ENCODE measurements at places on chromosomes 3 and 15.

DNA sequence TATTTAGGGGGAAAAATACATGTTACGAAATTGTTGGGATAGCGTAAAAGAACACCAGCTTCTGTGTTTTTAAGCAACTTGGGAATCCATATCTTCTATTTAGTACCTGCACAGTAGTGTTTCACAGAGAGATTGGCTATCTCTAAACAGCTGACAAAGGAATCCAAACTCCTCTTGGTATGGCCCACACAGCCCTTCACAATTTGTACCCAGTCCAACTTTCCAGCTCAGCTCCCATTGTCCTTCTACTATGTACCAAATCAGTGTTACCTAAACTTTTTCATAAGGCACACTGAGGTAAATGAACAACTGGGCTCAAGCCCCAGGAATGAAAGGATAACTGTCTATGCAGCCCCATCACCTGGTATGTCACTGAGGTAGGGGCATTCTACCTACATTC, 61.9 kb downstream of the TNIK start:
- no peak for DNase-seq

DNA sequence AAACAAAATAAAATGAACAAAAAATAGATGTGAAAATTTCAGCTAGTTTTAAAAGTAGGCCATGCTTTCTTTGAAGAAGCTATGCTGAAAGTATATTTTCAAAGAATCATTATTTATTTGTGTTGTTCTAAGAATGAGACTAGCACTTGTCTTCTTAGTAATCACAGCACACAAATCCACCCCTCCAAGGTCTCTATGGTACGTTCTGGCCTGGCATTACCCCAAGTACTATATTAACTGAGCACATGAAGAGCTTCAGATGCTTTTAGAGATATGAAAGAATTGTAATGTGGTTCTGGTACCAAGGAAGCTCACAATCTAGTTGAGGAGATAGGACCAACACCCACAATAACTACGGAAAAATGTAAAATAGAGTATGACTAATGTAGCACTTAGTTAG, 416.5 kb downstream of the PLCL2 start:
- DNase-seq, result no peak

GRCh38 chr15:68930268-68931022, at the start of gene SPESP1:
SPESP1 (plus strand) TSS chr15:68930525; CDS start chr15:68930654, 129 bp downstream.
- peak; percentile 44 for DNase-seq

DNA sequence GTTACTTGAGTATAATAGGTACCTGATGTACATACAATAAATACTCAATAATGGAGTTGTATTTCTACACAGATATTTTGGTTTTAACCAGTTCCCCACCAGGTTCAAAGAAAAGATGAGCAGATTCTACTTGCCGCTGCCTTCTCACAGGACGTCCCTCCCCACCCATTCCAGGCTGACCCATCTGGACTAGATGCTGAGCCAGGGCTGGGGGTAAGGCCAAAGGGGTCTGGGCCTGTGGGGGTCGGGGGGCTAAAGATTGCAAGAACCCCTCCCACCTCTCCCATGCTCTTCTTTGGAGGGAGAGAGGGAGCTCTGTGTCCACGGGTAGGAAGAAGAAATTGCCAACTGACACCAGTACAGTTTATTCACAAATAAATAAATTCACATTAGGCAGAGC, 1.5 kb downstream of the MESP1 start:
- no peak for DNase-seq

GRCh38 chr15:63466378-63467192, 37.8 kb upstream of the USP3 start:
- DNase-seq, result peak; percentile 41

DNA sequence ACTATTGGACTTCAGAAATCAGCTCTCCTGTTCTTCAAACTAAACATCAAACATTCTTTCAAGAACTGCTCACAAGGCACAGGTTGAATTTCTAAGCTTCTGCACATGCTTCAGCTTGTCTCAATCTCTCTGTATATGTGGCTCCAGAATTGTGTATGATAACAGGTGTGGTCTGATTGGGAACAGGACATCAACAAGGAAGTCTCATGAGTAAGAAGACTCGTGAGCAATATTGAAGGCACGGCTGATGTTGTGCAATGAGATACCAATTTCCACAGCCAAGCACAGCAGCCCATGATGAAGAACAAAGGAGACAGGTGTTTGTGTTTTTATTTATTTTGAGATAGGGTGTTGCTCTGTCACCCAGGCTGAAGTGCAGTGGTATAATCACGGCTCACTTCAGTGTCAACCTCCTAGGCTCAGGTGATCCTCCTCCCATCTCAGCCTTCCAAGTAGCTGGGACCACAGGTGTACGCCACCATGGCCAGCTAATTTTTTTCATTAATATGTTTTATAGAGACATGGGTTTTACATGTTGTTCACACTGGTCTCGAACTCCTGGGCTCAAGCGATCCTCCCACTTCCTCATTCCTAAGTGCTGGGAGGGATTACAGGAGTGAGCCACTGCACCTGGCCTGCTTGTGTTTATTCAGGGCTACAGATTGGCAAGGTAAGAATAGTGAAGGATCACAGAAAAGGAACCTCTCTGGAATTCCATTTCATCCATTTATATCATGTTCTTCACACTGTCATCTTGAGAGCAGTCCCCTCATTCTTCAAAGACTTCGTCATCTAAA, 32.2 kb upstream of the ABHD17C start:
- DNase-seq, result no peak

- no peak for DNase-seq
Measured at GRCh38 chr3:73188707-73189106, 127.2 kb downstream of the EBLN2 start.

- no peak for DNase-seq
Measured at GRCh38 chr3:28343144-28343543, 5.4 kb upstream of the ZCWPW2 start.

DNA sequence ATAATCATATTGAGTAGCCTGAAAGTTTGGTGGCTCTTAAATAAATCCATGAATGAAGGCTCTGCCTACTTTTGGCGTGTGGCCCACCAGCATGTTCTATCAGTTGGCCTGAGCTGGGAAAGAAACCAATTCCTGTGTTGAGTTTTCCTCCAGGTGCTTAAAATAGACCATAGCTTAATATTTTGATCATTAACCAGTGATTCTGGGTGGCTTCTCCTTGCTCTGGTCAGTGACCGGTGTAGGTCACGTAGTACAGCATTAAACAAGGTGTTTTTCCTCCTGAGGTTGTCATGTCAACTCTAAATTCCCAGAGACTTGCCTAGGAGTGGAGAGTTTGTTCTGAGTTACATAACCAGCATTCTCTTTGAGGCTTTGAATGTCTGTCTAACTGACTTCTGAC, 1.3 kb downstream of the HHLA2 start:
- no peak for DNase-seq

DNA sequence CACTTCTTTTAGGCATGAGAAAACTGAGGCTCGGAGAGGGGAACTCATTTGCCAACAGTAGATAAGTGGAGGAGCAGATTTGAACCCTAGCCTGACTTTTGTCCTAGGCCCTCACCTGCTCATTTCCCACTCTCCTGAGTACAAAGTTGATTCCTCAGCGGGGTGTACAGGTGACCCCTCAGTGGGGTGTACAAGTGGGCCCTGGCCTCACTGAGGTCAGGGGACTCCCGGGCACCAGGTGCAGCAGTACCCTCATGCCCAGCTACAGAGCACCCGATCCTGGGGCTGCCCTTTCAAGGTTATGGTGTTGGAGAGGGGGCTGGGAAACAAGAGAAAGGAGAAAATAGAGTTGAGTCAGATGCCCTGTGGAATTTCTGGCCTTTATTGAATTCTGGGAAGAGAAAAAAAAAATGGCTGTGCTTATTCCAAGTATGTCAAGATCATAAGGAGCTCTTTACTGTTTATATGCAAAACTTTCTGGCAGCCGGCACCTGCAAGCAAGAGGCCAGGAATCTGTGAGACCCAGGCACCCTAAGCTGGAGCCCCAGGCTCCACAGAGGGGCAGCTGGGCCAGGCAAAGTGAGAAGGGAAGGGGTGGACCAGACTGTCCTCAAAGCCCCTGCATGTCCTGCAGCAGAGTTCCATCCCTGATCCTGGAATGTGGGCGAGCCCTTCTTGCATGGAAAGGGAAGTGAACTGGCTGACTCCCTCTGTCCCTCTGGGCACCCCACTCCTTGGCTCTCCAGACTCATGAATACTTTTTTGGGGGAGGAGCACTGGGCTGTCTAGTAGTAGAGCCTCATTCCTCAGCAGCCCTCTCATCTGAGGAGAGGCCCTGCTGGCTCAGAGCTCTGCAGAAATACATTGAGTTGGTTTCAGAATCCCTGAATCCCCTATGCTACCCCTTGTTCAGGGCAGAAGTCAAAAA, 43.1 kb downstream of the AMOTL2 start:
- no peak for DNase-seq

- no peak for DNase-seq
Measured at GRCh38 chr3:191240486-191240885, 41.4 kb downstream of the OSTN start.

GRCh38 chr3:16474920-16475319, 38.6 kb downstream of the RFTN1 start:
- DNase-seq, result no peak

DNA sequence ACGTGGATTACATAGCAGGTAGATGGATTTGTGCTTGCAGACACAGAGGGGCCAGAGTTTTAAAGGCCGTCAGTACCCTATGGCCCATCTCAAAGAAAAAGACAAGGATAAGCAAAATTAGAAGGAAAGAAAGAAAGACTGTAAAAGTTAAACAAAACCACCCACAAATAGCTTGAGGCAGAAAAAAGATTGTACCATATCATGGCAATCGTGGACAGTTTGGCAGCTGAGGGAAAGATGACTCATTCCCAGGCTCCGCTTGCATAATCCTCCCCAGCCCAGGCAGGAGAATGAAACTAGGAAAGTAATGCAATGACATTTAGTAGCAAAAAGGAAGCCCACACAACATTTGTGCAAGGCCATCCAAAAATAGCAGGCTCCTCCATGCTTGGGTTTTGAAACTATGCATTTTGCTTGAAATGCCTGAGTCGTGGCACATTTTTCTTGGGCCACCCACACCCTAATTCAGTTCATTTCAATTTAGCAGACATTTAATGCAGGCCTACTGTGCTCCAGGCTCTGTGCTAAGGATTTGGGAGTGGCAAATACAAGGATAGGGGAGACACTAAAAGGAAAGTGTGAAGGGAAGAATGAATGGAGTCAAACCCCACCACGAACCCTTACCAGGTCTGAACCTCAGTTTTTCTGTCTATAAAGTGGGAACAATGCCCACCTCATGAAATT, 40.9 kb upstream of the SMAD3 start:
- DNase-seq, result peak; percentile 64

DNA sequence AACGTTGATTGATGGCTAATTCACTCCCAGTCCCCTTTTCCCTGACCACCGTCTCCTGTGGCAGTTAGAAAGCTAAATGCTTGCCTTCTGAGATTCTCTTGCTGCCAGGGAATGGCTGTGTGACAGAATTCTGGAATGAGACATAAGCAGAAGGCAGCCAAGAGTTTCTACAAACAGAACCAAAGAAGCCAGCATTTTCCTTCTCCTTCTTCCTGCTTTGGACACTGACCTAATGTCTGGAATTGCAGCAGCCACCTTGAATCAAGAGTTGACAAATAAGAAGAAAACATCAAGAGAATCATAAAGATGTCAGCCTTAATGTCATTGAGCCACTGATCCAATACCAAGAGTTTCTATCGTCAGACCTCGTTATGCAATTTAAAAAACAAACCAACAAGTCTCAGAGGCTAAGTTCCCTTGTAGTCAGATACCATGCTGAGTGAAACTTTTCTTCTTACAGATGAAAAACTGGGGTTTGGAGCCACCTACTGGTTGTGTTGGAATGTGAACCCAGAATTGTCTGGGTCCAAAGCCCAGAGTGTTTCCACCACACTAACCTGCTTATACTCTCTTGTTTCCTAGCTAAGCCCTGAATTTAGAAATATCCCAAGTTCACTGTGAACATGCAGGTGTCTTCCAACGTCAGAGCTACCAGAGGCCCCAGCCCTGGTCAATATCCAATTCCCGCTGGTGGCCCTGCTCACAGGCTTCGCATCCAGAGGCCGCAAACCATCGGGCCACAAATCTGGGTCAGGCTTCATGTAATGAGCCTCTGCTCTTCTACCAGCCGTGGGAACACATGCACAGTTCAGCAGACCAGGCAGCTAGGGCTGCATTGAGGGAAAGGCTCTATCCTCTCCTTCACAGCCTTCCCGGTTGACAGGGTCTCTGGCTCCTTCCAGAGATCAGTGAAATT, 42.5 kb downstream of the MCF2L2 start:
- DNase-seq, result peak; percentile 68

DNA sequence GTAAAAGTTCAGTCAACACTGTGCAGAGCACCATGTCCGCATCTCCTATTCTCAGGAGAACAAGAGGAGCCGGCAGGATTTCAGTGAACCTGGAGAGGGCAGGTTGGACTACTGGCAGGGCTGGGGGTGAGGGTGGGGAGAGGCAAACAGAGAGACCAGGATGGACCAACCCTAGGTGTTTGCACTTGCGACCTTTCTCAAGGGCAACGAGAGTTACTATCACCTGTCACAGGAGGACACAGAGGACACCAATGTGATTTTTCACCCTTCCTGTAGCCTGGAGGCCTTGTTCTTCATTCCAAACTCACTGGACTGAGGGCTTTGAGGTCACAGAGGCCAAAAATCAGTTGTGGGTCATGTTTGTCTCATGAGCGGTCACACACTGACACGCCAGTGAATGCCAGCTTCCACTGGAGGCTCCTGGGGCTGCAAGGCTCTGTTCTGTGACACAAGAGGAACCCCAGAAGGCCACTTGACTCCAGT, 89.5 kb downstream of the CPN2 start:
- DNase-seq, result no peak

Measured in activated CD4-positive, alpha-beta T cell treated with anti-CD3 and anti-CD28 coated beads, Interleukin-2, amount 50 U/mL, for 48 hours (primary cell).